Activated CD4-positive, alpha-beta memory T cell treated with anti-CD3 and anti-CD28 coated beads for 36 hours (primary cell): ENCODE measurements at places on chromosomes 4 and X. TPM values are rescaled to one million over a fixed set of nuclear protein-coding genes. Genes with fewer than 3 reads are reported as not detected.

Gene ANOS1
- total RNA-seq: not detected

GRCh38 chrX:40644821-40645358 lies 2.5 kb downstream of the CXorf38 start:
- DNase-seq: peak; percentile 61

Gene ASB11
- total RNA-seq: not detected

GRCh38 chr4:4995103-4995907 lies 24.0 kb downstream of the CYTL1 start:
- DNase-seq: peak; percentile 57

DNA sequence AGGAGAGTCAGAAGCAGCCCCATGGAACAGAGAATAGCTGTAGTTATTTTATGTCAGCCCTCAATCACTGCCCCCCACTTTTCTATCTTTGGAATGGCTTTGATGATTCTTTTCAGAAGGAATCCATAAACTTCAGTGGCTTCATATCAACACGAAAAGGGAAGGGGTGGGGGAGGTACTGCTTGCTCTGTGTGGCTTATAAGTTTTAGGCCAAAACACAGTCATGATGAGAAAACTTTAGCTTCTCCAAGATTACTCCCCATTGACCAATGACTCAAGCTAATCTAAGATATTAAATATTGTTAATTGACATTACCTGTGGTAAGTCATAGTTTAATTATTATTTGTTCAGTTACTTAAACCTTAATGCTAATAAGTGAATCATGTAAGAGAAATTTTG lies 669.6 kb upstream of the FAM241A start:
- no peak for DNase-seq

GRCh38 chr4:110193822-110194761 lies 4.3 kb downstream of the ELOVL6 start:
- DNase-seq: peak; percentile 89

DNA sequence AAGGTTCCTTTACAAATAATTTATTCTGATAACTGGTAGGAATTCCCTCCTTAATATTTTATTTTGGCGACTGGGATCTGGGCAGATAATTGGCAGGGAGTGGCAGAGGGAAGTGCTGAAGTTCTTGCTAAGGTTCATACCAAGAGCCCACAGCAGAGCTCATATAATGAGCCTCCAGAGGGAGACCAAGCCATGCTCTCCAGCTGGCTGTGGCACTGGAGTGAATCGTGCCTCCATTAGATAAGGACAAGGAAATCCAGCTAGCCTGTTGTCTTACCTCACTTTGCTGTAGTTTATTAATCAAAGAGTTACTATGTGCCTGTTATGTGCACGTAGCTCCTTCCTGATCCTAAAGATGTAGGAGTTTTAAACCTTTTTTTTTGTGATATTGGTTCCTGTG lies 1.3 kb downstream of the ASB12 start:
- no peak for DNase-seq

Gene EPGN
- not detected for total RNA-seq

Gene ADH1A
- total RNA-seq: not detected

Gene WAS
- 99.6 TPM for total RNA-seq

- no peak for DNase-seq
Measured at GRCh38 chrX:150495496-150495895, 72.9 kb upstream of the MTM1 start.

DNA sequence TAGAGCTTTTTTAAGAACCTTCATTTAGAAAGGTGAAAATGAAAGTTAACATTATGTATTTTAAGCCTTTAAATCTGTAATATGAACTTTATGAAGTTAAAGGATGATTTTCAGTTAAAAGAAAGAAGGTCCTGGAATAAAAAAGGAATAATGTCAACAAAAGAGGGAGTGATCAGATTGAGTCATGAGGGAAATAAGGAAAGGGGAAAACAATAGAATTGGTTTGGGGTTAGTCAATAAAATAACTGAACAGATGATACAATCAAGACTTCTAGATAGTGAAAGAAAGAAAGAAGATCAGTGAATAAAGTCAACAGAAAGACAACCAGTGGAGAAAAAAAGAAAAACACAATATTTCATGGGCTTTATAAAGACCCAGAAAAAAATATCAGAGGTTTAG lies 291.6 kb upstream of the ARSJ start:
- no peak for DNase-seq

GRCh38 chr4:56681158-56681852 lies at the start of gene HOPX:
Gene HOPX, minus strand, starts transcription at chr4:56681296. Its CDS starts 23,480 bp downstream, at chr4:56657816.
- DNase-seq: peak; percentile 88

Gene FAM241A
- 3.1 TPM for total RNA-seq

DNA sequence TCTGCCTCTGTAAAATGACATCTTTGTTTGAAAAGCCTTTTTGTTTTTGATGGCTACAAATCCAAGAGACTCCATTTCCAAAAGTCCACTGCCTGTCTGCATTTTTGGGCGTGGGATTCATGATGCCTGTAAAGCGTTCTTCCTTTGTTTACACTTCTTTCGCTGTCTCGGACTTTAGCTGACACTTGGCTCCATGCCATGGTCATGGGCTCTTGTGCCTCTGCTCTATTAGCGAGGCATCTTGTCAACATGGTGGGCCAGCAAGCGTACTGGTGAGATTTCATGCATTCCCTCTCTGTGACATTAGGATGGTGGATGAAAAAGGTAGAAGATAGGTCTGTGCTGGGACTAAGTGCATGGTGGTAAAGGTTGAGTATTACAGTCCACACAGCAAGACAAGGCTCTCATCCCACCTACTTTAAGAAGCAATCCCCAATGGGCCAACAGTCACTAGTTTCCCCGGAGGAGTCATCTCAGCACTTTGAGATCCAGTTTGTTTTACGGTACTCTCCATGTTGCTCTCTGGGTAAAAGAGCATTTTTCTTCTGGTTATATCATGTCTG lies 298.2 kb upstream of the KLF3 start:
- DNase-seq: no peak

DNA sequence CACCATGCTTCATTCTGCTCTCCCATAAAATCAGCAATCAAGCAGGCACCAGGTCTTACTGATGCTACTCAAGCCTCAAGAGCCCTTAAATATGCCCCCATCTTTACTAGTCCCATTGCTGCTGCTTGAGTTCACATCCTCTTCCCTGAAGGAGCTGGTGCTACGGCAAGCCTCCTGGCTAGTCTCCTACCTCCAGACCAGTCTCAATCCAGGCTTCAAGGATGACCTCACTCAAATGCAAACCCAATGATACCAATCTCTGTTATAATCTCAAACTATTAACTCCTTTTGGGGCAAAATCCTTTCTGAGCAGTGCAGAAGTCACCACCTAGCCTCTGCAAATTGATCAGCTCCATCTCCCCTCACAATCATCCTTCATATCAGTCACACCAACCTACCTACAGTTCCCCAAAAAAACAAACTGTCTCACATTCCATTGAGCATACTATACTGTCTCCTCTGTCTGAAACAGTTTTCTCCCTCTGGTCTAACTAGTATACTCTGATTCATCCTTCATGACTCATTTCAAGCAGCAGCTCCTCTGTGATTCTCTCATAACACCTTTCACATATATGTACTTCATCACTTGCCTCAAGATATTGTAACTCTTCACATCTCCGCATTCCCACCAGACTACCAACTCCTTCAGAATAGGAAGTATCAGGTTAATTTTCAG lies 30.0 kb downstream of the PAPSS1 start:
- no peak for DNase-seq
